ENCODE measurements at places on chromosomes 16 and 17. TPM values are rescaled to one million over a fixed set of nuclear protein-coding genes. Genes with fewer than 3 reads are reported as not detected.

DNA sequence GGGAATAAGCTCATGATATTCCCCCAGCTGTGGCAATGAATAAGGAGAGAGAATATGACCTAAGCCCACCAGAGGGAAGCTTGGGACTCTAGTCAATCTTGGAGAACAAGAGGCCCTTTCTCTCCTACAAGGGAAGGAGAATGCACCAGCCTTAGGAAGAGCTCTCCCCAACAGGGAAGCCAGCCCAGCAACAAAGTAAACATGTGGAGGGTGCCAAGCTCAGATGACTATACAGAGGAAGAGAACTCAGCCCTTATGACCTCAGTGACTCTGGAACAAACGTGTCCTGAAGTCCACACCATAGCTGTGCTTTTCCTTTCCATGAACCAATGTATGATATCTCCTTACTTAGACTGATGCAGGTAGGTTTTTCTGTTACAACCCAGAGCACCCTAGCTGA is 219.7 kb downstream of the GSG1L start:
- DNase-seq, result no peak

Gene SLC16A6
- total RNA-seq, result 0.16 TPM

Gene PIK3R6
- not detected for total RNA-seq

Gene RHBDF1
- total RNA-seq, result 6.9 TPM

GRCh38 chr17:15348021-15348420 is 6.6 kb upstream of the TEKT3 start:
- DNase-seq, result no peak

DNA sequence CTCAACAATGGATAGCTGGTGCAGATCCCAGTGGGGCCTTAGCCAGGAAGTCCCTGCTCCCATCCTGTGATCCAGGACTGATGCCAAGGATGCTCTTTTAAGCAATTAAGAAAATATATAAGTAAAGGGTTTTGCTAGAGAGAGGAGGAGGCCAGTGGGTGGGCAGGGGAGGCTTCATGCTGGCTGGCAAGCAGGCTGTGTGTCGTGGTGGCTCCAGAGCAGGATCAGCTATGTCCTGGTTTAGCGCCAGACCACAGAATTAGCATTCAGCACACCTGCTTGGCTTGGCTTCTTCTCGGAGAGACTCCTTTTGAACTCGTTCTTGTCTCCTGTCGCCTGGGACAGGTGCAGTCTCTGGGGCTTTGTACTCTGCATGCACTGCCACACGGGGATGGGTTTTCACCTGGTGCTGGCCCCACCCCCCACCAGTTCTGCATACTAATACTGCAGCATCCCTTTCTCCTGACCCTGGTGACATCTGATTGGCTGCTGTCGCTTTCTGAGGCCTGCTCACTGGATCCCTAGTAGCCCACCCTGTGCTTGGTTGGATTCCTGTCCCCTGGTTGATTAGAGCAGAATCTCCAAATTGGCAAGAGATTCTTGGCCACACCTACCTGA is 66.1 kb downstream of the PLD6 start:
- no peak for DNase-seq

DNA sequence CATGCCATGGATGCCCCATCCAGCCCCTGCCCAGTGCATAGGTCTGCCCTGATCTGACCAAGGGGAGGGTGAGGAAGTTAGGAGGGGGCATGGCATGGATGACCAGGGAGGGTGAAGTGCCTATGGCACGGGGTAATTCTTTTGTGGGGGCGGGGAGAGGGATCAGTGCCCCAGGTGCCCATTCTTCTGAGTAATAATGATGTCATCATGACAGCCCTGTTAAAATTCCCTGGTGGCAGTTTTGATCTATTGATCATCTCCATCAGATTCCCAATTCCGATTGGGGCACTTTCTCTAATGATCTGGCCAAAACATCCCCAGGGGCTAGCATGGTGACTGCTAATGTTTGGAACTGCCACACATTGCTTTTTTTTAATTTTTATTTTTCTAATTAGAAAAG is 392.2 kb downstream of the UTP18 start:
- no peak for DNase-seq

DNA sequence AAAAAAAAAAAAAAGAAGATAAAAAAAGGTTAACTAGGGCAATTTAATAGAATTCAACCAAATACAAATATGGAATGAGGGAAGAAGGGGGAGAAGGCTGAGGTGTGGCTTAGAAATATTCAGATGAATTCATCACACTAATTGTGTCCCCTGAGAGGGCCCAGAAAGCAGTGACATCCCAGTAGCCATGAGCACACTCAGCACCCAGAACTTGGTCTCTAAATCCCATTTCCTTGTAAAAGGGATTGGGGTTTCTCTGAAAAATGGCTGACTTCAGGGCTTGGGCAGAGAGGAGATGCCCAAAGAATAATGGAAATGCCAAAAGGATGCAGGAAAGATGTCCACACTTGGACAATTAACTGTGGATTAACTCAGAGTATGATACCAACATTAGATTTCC is 4.0 kb upstream of the ASPSCR1 start:
- DNase-seq, result no peak

Gene CACNG5
- total RNA-seq, result not detected

GRCh38 chr17:149897-150584 is 12.7 kb downstream of the SCGB1C2 start:
- DNase-seq, result no peak

GRCh38 chr17:57565176-57565575 is 179.9 kb downstream of the CCDC182 start:
- DNase-seq, result no peak

DNA sequence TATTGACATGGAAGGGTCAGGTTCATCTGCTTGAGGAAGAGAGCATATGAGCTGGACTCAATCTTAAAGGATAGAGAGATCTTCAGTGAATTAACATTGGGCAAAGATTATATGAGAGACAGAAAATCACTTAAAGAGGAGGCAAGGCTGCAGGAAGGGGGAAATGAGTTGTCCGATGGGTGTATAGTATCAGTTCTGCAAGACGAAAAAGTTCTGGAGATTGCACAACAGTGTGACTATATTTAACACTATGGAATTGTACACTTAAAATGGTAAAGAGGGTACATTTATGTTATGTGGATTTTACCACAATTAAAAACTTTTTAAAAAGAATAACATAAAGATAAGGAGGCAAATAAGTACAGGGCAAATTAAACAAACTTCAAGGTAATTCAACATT is 80.7 kb downstream of the HELZ start:
- no peak for DNase-seq

Gene TMC8
- 8.3 TPM for total RNA-seq

Gene HOXB5
- 2.6 TPM for total RNA-seq

DNA sequence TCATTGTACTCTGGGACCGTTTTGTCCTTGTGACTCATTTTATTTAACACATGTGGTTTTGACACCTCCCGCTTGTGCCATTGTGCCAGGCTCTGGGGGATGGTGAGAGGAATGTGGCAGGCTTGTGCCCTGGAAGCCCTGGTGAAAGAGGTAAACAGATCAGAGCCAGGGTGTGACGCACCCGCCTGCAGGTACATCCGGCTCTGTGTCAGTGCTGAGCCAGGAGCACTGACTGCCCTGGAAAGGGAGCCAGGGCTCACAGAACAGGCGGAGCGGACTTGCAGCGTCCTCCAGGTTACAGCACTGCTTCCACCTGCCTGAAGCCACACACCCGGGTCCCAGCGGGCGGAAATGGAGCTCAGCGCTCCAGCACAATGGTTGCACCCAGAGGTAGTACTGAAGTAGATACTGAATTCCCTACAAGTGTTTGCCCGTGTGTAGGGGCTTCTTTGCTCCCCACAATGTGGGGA is 30.6 kb downstream of the CDRT15 start:
- DNase-seq, result no peak

- no peak for DNase-seq
These were observed 7.0 kb downstream of the CYTH1 start for GRCh38 chr17:78774956-78775571.

DNA sequence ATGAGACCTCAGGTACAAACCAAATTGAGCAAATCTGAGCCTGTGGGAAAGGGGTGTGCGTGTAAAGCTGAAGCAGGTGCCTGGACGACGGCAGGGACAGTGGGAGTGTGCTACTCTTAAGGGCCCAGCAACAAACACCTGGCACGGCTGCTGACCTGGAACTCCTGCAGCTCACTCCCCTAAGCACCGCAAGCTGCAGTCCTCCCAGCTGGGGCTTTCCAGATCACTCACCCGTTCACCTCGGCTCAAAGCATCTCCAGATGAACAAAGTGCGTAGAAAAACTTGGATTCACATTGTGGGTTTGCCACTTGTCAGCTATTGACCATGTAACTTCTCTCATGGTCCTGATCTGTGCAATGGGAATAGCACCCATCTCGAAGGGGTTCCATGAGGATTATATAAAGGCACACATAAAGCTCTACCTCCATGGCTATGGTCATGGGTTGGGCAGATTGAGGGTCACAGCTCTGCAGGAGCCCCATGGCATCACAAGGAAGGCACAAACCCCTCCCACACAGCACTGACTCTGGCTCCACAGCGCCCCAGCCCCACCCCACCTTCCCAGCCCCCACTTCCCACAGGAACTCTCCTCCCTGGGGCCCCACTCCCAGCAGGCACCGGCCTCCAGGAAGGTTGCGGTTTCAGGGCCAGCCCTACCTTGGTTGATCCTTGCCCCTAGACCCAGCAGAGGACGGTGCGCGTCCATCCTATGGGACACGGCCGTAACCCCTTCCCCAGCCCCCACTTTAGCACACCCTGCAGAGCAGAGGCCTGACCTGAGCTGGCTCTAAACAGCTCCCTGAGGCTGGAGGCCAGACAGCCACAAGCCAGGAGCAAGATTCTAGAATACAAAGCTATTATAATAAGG is 21.9 kb downstream of the ST3GAL2 start:
- no peak for DNase-seq

GRCh38 chr16:88591577-88592021 is 21.4 kb downstream of the ZC3H18 start:
- DNase-seq, result no peak

Gene SRP68
- 77.4 TPM for total RNA-seq

DNA sequence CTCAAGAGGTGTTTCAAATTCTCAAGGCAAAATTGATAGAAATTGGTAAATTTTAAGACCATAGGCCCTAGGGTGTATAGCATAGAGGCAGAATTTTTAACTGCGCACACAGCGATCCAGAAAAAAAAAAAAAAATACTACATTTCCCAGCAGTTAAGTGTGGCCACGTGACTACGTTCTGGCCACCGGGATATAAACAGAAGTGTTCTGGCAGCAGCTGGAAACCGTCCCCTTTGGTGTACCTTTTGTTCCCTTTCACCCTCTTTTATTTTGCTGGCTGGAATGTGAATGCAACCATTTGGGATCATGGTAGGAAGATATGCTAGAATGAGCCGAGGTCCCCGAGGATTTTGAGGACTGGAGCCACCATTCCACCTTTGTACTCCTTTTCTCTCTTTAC is 52.7 kb upstream of the AKAP1 start:
- no peak for DNase-seq

Gene KRTAP9-8
- total RNA-seq, result not detected

- peak; percentile 68 for DNase-seq
These were observed 2.0 kb downstream of the HBZ start for GRCh38 chr16:154217-155030.

GRCh38 chr16:24189941-24190340 is 66.2 kb upstream of the CACNG3 start:
- DNase-seq, result no peak
